ENCODE measurements at places on chromosomes 2 and 18. TPM values are rescaled to one million over a fixed set of nuclear protein-coding genes. Genes with fewer than 3 reads are reported as not detected.

The KCNK3 gene
- not detected for polyA plus RNA-seq

The PCARE gene
- not detected for polyA plus RNA-seq

The GPR45 gene
- not detected for polyA plus RNA-seq

The SPC25 gene
- 56.8 TPM for polyA plus RNA-seq

DNA sequence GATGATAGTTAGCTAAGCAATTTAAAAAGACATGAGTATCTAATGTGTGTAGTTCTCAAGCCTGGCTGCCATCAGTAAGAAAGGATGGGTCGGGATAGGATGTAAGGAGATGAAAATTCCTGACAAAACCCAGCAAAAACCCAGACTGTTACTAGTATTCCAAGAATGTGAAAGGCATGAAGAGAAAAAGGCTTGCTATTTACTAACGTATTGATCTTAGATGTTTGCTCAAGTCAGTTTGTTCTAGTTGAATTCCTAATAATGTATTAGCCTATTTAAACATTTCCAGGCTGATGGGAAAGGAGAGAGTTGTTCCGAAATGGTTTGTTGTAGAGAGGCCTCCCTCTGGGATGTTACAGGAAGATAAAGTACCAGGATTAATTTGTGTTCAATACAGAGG, 88.2 kb downstream of the ZNF532 start:
- no peak for DNase-seq

- no peak for DNase-seq
Observed at GRCh38 chr2:185857691-185858090, 119.1 kb downstream of the FSIP2 start.

DNA sequence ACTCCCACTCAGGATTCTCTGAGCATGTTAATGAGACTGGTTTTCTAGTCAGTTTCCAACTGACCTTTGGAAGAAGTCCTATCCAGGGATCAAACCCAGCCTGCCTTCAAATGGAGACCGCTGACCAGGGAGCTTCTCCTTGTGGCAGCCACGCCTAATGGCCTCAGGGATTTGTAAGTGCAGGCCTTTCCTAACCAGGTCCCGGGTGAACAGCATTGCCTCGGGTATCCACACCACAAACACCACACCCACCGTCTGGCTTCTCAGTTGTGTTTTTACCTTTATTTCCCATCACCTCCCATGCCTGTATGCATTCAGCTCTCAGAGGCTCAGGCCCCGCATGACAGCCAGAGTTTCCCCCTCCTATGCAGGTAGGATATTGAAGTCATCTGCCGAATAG, 406.3 kb upstream of the HS6ST1 start:
- no peak for DNase-seq

DNA sequence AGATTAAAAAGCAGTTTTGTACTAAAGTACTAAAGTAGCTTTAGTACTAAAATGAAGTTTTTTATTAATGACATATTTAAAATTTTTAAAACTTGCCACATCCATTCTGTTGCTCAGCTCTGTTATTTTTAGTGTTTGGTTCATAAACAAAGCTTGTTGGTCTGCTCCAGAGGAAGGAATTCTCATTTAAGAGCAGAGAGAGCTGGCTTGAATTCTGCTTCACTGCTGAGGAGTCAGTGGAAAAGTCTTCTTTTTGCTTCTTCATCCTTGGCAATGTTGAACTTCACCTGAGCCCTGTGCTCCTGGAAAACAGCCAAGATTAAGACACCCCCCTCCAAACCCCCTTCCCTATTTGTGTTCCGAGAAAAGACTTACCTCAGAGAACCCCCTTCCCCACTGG, 40.6 kb downstream of the TMEM87B start:
- no peak for DNase-seq

DNA sequence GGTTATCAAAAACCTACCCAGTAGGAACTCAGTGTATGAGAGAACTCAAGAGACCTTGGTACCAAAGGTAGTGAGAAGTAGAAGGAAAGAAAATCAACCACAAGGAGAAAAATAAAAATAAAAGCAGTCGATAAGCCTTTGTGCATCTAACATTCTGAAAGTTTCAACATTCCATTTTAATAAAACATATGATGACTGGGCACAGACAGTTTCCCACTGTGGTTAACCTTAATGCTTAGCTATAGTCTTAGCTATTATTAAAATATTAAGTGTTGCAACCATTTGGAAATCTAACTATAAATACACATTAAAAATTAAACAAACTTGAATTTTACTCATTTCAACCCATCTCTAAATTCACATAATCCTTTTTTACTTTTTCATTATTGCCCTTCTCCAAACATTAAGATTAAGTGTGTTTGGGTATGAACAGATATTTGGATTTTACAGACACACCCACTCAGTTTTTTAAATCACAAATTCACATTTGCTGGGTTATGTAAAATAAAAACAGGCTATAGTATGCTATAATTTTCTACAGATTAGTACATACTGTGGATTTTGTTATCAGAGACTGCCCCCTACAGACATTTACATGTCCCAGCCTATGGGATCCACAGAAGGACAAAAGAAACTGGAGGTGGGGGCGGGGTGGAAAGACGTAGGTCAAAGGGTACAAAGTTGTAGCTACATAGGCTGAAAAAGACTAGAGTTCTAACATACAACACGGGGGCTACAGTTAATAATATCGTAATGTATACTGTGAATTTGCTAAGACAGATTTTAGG, 32.8 kb downstream of the SRBD1 start:
- no peak for DNase-seq

- DNase-seq, result no peak
Observed at GRCh38 chr2:61416871-61417645, 53.8 kb downstream of the USP34 start.

Measured in GM12878 (cell line).